ENCODE measurements at places on chromosomes 1 and 21.

DNA sequence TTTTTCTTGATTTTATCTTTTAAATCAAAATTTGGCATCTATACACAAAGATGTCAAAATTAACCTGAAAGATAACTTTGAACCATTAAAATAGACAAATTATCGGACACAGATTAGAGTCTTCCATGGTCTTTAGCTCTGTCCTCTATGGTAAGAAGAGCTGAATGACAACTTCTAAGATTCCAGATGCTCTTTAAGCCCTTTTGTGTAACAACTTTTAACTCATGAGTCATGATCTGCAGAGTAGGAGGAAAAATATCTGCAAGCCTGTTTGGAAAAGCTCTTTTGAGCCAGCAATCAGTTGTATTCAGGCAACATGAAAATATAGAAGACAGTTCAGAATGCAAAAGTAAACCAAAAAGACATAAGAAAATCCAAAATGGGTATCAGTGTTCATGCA is 37.8 kb downstream of the TTC13 start:
- no peak for DNase-seq

- no peak for DNase-seq
Measured at GRCh38 chr1:52209429-52209828, 67.5 kb downstream of the ZFYVE9 start.

- DNase-seq = no peak
Measured at GRCh38 chr1:5857508-5858090, 134.6 kb downstream of the NPHP4 start.

- no peak for DNase-seq
Measured at GRCh38 chr1:41806472-41807155, 112.1 kb downstream of the HIVEP3 start.

DNA sequence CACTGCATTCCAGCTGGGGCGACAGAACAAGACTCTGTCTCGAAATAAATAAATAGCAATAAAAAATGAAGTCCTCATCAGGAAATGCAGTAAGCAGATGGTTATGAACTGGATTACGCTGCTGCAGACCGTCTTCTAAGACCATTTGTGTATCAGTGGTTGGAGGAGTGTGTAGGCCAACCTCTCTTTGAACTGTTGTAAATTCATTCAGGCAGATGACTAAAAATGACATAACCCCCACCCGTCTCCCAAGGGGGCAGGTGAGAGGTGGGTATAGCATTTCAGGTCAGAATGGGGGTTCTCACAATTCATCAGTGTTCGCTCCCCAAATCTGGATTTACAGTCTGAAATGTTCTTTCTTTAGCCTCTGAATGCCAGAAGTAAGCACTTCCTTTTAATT is 177.3 kb downstream of the KIF26B start:
- DNase-seq = no peak

- DNase-seq = no peak
Measured at GRCh38 chr1:53461323-53462044, 2.3 kb downstream of the DMRTB1 start.

- DNase-seq = no peak
Measured at GRCh38 chr1:206785182-206785765, 13.0 kb upstream of the IL10 start.

- DNase-seq = no peak
Measured at GRCh38 chr1:234879147-234880080, 249.2 kb downstream of the TOMM20 start.

DNA sequence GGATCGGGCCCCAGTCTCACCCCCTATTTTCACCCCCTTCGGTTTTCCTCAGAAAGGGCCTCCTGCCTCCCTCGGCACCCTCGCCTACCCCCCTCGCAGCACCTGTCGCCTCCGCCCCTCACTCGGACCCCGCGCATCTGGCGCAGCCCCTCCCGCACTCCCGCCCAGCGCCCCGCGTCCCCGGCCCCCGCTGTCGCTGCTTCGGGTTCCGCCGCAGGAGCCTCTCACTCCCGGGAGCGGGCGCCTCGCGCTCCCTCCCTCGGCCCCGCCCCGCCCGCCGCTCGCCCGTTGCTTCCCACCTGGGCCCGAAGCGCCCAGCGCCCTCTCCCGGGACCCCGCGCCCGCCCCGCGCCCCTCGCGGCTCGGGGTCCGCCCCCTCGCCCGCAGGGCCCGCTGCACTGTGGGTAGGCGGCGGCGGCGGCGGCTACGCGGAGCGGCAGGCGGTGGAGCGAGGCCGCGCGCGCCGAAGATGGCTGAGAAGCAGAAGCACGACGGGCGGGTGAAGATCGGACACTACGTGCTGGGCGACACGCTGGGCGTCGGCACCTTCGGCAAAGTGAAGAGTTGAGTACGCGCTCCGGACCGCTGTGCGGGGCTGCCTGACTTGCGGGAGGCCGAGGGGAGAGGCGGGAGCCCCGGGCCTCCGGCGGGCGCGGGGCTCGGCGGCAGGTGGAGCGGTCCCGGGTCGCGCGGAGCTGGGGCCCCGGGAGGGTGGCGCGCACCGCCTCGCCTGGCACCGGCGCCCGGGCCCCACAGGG is at the start of gene PRKAA2:
Gene PRKAA2 (plus strand): TSS at position 396 of the 758 bp plus-strand sequence. CDS start 74 bp downstream, at position 470.
- no peak for DNase-seq

DNA sequence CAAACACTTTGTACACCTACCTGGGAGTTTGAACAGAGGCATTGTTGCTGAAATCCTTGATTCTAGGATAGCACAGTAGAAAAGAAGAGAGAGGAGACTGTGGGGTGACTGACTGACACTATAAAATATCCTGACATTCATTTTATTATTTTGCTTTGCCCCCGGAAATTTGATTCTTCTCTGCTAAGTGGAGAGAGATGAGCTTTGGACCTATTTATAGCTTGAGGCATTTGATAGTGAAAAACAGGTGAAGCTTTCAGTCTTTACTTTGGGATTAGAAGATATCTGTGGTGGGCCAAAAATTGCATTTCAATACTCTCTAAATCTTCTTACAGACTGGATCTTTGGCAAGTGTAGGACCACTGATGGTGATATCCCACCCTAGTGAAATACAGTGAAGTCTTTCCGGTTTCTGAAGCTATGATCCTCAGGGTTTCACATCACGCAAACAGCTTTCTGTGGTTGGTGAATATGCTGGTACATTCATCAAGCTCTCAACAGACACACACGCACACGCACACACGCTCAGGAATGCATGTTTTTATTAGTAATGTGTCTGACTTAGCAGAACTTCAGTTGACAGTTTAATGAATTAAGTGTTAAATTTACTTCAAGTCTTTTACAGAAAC is at the start of gene AMPD1:
Gene AMPD1 (minus strand): TSS at position 117 of the 629 bp plus-strand sequence. CDS start 75 bp downstream, at position 42.
- no peak for DNase-seq

- no peak for DNase-seq
Measured at GRCh38 chr21:41043014-41043413, 124.9 kb upstream of the BACE2 start.
